ENCODE measurements at places on chromosomes 4 and X. TPM values are rescaled to one million over a fixed set of nuclear protein-coding genes. Genes with fewer than 3 reads are reported as not detected.

ABLIM2 gene
- total RNA-seq: 0.36 TPM

SFRP2 gene
- total RNA-seq: 146 TPM

ARSD gene
- total RNA-seq: 9.2 TPM

SERPINA7 gene
- total RNA-seq: not detected

DNAAF6 gene
- not detected for total RNA-seq

SHROOM3 gene
- total RNA-seq: 50.9 TPM

SUPT20HL1 gene
- not detected for total RNA-seq

ZFP42 gene
- 4.5 TPM for total RNA-seq

SLC25A43 gene
- total RNA-seq: 11.6 TPM
